ENCODE measurements at places on chromosomes 7 and 10.

- no peak for DNase-seq
These were observed 22.8 kb downstream of the FAM107B start for GRCh38 chr10:14751921-14752320.

- no peak for DNase-seq
These were observed at the start of gene CABCOCO1 for GRCh38 chr10:61662794-61663259. Gene CABCOCO1 (plus strand): TSS chr10:61662929. CDS start chr10:61662973, 44 bp downstream.

GRCh38 chr10:131695496-131696165 is 205.2 kb upstream of the PPP2R2D start:
- DNase-seq: no peak

DNA sequence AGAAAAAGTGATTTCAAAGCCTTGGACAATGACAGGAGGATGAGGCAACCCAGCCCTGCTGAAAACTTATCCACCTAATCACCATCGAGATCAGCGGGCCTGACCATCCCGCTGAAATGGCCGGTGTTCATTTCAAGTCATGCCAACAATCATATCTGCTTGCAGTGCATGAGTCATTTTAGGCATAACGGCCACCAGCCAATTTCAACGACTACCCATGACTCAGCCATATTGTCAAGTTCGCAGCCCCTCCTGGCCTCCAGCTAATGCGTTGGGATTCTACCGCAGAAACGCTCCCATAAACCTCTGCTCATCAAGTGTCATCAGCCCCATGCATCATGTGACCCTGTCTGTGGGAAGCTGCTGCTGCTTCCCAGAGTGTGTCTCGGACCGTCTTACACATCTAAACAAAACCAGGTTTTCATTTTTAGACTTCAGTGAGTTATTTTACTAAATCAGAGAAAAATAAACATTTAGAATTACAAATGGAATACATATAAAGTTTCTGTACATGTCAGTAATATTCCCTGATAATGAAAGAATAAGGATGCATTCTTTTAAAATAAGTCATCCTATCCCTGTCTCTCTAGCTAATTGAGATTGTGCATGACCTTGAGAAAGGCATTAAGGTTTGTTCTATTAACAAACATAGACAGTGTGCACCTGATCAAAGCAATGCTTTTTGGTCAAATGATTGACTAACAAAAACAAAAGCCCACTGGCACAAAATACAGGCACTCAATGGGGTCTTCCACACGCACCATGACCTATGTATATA is 188.9 kb downstream of the ADAM12 start:
- DNase-seq: no peak

DNA sequence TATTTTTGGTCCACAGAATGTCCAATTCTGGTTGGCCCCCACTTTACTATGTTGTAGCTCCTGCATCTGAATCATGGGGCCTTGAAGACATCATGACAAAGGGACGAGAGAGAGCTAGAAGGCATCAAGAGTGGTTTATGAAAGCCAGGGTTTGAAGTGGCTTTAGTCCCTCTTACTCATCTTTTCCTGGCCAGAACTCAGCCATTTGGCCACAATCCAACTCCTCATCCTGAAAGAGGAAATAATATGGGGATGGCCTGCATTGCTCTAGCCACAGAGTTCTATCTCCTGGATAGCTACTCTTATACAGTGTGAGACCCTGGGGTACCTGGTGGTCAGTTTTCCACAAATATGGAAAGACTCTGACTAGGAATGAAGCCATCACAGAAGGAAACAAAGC is 418.9 kb downstream of the XPNPEP1 start:
- no peak for DNase-seq

GRCh38 chr7:132518102-132518838 is 58.0 kb downstream of the PLXNA4 start:
- DNase-seq: no peak

- DNase-seq: no peak
These were observed 254.8 kb downstream of the HTR7 start for GRCh38 chr10:90602862-90603610.

DNA sequence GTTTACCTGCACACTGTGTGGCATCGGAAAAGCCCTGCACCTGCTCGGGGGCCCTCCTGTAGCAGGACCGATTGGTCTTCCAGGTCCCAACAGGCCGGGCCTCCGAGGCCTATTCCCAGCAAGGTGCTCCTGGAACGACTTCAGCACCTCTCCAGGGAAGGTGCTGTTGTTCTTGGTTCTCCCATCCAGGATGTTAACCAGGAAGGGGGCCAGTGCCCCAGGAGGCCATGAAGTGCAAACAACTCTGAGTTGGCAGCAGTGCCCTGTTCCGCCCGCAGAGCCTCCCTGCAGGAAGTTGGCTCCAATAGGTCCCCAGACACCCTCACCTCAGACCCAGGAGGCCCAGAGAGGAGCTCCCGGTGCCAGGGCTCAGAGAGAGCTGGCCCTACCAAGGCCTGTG is 64.0 kb upstream of the DUSP5 start:
- no peak for DNase-seq

DNA sequence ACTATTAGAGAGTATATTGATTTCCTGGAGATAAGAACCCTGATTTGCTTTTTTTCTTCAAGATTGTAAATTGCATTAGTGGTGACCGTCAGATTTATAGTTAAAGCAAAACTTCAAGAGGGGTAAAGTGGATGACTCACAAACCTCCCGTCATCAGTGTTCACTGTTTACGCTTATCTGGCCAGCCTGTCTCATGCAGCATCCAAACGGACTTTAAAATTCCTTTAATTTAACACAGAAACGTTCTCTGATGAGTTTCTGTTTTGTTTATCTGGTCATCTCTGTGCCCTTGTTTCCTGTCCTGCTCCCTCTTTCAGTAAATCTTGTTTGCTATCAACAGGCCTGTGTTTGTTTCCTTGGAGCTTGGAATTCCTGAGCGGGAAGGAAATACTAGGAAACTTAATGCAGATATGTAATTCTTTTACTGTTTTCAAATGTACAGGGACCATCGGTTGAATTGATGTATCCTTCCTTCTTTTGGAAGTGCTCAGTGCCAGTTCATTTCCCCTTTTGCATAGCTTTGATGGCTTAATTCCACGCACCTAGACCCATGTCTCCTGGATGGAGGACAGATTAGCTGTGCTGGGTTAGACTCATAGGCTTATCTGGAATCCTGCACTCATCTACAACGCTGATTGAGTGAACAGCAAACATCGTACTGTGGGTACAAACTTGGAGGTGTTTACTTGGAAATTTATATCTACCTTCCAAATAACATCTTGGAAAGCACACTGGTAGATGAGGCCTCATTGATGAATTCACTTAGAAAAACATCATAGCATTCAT is 21.3 kb downstream of the PTPRE start:
- no peak for DNase-seq

DNA sequence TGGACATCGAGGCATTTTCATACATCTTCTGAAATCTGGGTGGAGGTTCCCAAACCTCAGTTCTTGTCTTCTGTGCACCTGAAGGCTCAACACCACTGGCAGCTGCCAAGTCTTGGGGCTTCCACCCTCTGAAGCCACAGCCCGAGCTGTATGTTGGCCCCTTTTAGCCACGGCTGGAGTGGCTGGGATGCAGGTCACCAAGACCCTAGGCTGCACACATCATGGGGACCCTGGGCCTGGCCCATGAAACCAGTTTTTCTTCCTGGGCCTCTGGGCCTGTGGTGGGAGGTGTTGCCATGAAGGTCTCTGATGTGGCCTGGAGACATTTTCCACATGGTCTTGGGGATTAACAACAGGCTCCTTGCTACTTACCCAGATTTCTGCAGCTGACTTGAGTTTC is 62.1 kb downstream of the INPP5A start:
- no peak for DNase-seq

- DNase-seq: no peak
These were observed 110.0 kb downstream of the EMX2 start for GRCh38 chr10:117652228-117653169.

DNA sequence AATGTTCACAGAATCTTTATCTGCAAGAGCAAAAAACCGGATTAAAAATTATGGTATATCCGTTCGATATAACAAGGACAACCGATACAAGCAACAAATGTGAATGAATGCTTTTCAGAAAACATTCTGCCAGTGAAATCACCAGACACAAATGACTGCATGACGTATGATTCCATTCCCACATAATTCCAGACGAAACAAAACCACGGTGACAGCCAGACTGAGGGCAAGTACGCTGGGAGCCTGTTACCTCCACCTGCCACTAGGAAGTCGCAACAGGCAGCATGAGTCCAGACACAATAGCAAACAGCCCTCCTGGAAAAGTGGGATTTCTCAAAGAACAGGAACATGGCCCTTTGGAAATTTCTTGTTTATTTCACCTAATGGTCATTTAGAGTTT is 41.7 kb downstream of the MAD1L1 start:
- DNase-seq: no peak

DNA sequence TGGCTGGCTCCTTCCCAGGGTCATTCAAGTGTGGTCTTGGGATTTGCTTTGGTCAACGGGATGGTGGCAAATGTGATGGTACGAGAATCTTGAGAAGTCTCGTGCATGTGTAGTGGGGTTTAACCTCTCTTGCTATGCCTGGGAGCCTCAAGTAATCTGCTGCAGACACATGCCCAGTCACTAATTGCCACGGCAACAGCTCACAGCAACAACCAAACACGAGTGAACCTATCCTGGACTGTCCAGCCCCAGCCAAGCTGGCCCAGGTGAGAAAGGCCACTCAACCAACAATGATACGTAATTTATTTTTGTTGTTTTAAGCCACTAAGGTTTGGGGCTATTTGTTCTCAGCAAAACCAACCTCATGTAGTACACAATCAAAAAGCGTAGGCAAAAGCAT is 38.1 kb upstream of the DDC start:
- DNase-seq: no peak

DNA sequence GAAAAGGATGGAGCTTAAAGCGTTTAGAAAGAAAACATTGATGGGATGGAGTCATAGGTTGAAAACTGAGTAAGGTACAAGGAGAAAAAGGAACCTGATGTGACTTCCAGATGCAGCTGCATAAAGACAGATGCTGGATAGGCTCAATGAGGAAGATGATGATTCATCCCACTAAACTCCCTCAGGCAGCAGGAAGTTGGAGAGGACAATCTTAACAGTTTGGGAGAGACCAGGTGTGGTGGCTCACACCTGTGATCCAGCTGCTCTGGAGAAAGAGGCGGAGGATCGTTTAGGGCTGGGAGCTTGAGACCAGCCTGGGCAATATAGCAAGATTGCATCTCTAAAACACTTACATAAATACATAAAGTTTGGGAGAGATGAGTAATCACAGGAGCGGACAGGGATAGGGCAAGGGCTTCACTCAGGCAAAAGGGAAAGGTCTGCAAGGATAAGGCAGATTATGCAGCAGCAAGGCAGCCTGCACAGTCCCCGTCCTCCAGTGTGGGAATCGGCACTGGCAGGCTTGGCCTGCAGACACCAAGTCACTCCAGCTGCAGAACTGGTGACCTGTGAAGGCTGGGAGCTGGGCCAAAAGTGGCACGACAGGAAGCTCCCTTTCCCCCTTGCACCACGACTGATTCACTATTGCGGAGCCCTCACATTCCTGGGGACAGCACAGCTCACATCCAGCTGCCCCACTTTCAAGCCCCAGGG is 438.5 kb downstream of the GRID1 start:
- no peak for DNase-seq

DNA sequence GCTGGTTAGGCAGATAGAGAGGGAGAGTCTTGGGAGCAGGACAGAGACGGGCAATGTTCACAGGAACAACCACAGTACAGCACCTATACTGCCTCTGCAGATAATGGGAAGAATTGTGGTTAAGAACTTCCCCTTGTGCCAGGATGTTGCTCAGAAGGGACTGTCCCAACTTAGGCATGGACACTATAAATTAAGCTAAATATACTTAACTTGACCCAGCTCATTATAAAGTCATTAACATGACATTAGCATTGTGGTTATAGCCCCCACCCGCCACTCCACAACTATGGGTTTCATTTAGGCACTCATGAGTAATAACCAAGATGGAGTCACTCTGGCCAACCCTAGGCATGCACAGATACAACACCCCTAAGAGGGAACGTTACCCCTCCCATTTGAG is 310.9 kb upstream of the NRG3 start:
- DNase-seq: no peak

DNA sequence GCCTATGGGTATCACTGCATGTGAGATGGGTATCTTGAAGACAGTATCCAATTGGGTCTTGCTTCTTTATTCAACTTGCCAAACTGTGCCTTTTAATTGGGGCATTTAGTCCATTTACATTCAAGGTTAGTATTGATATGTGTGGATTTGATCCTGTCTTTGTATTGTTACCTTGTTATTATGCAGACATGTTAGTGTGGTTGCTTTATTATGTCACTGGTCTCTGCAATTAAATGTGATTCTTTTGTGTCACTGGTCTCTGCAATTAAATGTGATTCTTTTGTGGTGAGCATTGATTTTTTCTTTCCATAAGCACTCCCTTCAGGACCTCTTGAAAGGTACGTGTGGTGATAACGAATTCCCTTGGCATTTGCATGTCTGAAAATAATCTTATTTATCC is 357.8 kb upstream of the STEAP1 start:
- no peak for DNase-seq

DNA sequence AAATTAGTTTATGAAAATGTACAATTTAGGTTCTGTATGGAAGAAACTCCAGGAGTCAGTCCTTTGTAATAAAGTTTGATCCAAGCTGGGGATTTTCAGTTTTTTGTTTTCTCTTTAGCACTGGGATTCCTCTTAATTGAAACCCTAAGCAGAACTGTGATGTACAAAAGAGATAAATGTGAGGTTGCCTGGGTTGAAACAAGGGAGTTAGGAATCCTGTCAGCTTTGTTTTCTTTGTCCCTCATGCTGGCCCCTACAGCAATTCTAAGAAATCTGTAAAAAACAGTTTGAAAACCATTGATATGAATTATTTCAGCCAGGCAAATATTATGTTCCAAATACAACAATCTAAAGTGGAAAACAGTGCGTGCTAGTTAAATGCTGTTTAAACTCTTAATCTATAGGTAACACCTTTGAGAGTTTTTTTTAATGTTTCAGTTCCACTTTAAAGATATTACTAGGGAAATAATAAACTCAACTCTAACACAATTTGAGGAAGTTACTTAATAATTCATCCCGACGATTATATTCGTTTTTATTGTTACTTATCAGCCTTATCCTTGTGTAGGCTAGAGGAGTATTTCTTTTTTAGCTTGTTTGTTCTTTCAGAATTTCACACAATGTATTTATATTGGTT is 65.3 kb downstream of the SGCE start:
- DNase-seq: no peak

GRCh38 chr10:121873236-121873635 is 54.6 kb downstream of the ATE1 start:
- no peak for DNase-seq

DNA sequence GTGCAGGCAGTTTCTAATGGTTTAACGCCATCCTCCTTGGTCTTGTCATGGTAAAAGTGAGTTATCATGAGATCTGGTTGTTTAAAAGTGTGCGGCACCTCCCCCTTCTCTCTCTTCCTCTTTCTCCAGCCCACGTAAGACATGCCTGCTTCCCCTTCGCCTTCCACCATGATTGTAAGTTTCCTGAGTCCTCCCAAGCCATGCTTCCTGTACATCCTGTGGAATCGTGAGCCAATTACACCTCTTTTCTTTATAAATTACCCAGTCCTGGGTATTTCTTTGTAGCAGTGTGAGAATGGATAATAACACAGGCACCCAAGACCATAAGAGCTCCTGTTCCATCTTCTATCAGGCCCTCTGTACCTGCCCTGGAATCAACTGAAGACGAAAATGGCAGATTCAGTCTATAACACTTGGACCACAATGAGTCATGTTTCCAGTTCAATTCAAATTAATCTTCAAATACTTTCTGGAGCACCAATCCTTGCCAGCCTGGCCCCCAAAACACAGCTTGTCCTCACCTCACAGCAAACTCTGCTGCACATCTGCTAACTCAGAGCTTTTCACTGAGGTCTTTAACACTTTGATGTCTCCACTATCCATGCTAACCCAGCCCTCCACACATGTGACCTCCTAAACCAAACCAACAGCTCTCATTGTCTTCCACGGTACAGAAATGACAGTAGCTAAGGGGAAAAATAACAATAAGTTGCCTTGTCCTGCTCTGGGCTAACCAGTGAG is 73.2 kb downstream of the SFMBT2 start:
- no peak for DNase-seq
